EH (cell line): ENCODE measurements at places on chromosomes 12 and 14.

GRCh38 chr12:44628180-44628579 lies 247.9 kb downstream of the NELL2 start:
- no peak for DNase-seq

DNA sequence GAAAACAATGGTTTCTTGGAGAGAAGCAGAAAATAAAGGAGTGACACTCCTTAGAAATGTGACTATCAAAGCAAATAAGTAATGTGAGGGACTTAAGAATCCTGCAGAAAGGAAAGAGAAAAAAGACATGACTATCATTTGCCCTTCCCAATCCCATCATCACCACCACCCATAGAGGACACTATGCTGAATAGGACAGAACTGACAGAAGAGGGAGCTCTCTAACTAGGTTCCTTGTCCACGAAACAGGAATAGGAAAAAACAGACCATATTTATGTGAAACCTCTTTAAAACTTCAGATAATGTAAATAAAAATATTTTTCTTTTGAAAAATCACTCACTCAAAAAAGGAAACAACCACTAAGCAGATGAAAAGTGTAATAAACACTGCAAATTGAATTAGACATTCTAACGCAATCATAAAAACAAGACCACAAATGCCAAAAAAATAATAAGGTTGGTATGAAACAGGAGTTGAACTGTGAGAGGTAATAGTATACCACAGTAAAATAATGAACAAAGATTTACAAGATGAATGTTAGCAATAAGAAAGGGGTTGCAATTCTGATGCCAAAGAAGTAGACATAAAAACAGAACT lies 24.1 kb downstream of the KLRD1 start:
- peak; percentile 66 for DNase-seq

DNA sequence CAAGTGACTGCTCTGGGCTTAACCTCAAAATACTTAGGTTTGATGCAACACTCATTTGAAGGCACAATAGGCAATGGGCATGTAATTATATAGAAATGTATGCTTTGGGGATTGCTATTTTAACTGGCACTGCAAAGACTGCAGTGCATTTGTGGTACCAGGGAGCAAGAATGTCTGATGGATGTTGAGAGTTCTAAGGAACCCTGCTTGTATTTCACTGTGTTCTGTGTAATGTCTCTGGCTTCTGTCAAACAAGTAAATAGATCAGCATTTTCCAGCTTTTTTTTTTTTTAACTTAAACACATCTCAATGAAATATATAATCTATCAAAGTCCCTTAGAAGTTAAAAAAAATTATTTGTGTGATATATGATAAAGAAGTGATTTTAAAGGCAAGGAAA lies 94.8 kb upstream of the ATP2B1 start:
- DNase-seq = no peak

GRCh38 chr12:79842630-79843029 lies 92.3 kb downstream of the PPP1R12A start:
- no peak for DNase-seq

- DNase-seq = no peak
Observed at GRCh38 chr14:89936654-89937185, 17.8 kb downstream of the EFCAB11 start.

- no peak for DNase-seq
Observed at GRCh38 chr12:22457085-22457484, 87.3 kb downstream of the C2CD5 start.

GRCh38 chr14:101235335-101236103 lies 325.8 kb upstream of the DIO3 start:
- peak; percentile 50 for DNase-seq

- no peak for DNase-seq
Observed at GRCh38 chr12:104708891-104709290, 249.2 kb downstream of the SLC41A2 start.

DNA sequence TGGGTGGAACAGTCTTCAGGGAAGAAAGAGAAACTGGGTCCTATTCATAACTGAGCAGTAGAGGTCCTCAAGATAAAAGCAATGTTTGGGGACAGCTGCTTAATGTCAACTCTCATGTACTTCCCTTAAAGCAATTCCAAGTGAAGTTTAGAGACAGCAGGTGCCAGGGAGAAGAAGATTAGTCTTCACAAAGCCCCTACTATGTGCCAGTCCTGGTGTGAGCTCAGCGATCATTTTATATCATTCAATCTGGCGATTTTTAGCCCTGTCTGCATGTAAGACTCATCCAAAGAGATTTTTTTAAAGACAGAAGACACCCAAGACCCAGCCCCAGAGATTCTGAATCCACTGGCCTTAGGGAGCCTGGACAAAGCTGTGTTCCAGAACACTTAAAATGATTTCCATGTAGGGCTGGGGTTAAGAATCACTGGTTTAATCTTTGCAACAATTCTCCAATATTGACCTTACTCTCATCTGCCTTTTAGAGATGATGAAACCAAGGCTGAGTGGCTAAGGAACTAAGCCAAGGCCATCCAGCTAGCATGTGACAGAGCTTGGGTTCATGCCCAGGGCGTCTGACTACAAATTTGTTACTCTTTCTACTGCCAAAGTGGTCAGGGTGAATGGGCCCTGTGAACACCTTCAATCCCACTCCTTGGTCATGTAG lies 404.5 kb upstream of the TBX3 start:
- peak; percentile 20 for DNase-seq

- DNase-seq = no peak
Observed at GRCh38 chr14:91354979-91355685, 62.5 kb downstream of the CCDC88C start.

DNA sequence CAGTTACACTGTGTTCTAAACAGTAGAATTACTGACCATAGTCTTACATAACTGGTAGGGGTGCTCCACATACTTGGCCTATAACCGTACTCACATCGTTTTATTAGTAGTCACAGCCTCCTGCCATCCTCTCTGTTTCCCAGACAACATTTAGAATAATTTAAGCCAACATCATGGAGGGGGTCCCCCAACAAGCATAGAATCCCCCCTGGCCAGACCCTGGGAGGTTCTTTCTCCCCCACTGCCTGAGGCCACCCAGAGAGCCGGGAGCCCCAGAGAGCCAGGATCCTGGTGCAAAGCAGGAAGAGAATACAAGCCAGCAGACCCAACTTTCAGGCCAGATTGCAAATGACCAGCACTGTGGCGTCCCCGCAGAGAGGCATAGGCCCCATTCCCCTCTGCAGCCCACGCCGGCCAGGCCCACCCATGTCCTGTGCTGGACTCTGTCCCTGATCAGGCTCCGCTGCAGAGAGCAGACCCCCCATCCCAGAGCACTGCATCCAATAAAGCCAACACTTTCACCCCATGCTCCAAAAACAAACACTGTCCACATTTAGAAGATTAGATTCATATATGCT lies 195.2 kb downstream of the NTF3 start:
- peak; percentile 13 for DNase-seq

DNA sequence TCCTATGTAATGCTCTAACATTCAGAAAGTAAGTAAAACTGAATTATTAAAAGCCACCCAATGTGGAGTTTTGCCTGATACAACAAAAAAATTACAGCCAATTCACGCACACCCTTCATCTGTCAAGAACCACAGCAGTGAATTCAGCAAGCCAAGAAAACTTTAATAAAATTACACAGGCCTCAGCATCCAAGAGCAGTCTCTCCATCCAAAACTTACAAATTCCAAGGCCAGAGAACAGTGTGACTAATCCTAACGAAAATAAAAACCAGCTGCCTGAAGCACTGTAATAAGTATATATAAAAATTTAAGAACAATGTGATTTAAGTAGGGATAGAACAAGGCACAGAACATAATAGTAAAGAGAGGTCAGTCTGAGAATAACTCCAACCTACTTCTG lies 54.2 kb downstream of the SIX6 start:
- peak; percentile 73 for DNase-seq
